ENCODE measurements at places on chromosomes 3 and 15.

DNA sequence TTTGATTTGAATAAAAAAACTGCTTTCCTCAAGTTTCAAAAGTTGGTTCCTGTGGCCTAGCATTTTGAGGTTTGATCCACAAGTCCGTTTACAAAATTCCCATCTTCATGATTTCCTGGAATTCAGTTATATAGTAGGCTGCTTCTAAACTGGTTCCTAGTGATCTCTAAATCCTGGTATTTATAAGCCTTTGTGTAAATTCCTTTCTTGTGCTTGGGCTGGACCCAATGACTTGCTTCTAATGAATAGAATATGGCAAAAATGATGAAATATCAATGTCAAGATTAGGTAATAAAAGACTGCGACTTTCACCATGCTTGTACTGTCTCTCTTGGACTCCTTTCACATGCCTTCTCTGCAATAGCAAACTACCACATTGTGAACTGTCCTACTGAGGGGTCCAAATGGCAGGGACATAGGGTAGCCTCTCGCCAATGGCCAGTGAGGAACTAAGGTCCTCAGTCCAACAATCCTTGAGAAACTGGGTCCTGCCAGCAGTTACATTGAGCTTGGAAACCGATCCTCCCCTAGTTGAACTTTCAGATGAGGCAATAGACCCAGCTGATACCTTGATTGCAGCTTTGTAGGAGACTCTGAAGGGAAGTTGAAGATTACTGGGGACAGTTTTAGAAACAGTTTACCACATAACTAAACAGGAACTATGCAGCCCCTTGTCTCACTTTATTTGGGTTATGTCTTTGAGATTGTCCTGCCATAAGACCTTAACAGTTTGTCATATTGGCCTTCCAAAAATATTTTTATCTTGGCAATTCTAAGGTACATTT is 303.9 kb upstream of the TBC1D5 start:
- DNase-seq: no peak

DNA sequence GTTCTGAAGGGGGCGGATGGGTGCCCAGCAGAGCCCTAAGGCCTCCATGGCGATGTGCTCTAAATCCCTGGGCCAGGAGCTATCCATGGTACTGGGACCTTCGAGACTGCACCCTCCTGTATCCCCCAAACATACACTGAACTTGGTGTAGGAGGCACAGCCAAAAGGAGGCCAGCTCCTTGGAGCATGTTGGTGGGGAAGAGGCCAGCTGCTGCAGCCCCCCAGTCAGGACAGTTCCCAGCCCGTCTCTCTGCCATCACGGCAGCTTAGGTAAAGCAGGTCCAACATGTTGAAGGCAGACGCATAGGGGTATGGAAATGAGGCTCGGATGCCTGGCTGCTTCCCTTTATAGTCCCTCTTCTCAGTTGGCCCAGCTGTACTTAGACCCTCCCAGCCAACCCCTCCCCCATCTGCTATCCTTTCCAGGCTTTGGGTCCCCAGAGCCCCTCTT is 1.8 kb downstream of the CAMKV start:
- peak; percentile 22 for DNase-seq

GRCh38 chr3:126711121-126711760 is 7.2 kb downstream of the CHCHD6 start:
- DNase-seq: peak; percentile 19

DNA sequence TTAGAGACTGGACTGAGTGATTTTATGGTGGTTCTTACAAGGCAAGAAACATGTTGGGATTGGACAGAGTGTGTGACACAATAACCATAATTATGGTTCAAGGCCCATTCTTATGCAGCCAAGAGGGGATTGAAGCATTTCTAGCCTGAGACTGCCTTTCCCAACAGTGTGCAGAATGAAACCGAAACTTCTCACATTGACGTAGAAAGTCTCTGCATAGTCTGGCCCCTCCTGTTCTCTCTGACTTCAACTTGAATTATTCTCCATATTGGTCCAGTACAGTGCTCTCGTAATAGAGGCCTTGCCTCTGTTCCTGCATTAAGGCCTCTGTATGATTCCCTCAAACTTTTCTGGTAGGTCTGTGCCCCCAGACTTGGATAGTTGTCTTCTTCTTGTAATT is 138.3 kb downstream of the DIPK2A start:
- no peak for DNase-seq

DNA sequence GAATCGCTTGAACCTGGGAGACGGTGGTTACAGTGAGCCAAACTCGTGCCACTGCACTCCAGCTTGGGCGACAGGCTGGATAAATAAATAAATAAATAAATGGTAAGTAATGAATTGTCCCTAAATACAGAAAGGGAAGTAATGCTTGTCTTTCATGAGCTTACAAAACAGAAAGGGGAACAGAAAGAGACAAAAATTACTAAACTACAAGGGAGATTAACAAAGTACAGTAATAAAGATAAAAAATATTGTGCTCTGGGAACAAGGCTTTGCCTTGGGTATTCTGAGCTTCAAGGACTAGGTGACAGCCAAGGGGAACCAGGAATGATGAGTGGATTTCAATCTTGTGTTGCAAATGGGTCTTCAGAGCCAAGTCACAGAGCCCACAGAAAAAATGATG is 9.2 kb upstream of the HLTF start:
- no peak for DNase-seq

Data from astrocyte of the spinal cord (primary cell).